Kidney capillary endothelial cell (primary cell): ENCODE measurements at places on chromosomes 13 and 19.

- DNase-seq, result no peak
These were observed 19.6 kb downstream of the RNF6 start for GRCh38 chr13:26202365-26202972.

GRCh38 chr19:5253406-5254110 lies 87.1 kb downstream of the PTPRS start:
- DNase-seq, result no peak

DNA sequence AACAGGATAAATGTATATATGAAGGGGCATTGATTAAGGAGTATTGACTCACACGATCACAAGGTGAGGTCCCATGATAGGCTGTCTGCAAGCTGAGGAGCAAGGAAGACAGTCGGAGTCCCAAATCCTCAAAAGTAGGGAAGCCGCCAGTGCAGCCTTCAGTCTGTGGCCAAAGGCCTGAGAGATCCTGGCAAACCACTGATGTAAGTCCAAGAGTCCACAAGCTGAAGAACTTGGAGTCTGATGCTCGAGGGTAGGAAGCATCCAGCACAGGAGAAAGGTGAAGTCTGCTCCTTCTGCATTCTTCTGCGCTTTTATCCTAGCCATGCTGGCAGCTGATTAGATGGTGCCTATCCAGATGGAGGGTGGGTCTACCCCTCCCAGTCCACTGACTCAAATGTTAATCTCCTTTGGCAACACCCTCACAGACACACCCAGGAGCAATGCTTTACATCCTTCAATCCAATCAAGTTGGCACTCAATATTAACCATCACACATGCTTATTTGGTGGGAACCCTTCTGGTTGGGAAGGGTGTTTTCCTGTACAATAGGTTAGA lies 55.1 kb downstream of the SLAIN1 start:
- no peak for DNase-seq

DNA sequence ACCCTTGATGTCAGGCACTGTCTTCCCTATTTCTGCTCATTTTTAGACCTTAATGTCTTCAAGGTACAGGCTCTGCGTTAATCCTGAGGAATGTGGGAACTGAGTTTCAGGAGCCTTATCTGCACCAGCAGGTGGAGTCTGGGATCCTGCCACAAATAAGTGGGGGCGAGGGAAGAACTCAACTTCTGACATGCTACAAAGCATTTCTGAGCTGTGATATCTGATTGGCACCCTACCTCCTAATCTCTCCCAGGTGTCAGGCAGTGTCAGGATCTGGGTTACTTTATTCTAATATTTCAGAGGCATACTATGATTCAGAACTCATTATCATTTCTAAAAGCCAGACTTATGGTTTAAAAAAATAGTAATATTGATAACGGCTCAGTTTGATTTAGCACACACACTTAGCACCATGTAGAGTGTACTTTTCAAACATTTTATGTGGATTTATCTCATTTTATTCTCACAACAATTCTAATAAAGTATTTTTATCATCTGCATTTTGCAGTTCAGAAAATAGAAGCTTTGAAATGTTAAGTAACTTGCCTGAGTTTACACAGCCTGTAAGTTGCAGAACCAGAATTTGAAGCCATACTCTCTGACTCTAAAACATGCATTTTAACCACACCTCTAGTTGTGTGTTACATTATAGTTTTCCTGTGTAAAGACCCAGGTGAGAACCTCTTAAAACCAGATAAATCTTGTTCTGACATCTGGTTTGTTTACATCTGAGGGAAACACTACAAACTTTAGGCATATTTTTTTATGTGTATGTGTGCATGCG lies 358.6 kb downstream of the TDRD3 start:
- DNase-seq, result no peak

DNA sequence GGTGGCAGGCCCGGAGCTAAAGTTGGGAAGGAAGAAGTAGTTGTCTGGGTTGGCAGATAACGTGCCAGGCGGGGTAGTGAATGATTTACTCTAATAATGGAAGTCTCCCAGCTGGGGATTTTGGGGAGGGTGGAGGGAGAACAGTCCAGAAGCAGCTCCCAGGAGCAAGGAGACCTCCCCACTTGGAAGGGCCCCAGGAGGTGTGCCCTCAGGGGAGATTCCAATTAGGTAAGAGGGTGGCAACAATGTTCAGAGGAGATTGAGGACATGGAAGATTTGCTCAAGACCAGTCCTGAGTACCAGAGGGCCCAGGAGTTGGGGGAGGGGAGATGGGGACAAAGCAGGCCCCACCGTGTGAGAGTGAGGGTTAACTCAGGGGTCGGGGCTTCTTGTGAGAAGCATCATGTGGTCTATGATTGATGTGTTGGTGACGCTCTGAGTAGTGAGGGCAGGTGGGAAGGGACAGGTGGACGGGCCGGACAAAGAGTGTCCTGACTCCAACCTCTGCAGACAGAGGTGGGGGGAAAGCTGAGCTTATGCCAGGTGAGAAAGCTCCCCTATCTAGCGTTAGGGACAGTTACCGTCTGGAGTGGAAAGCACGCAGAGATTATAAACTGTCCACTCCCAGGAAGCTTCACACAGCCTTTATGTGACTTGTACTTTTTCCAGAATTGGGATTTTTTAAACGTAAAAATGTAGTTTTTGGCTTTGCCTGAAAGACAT lies 3.5 kb downstream of the SPINT2 start:
- DNase-seq, result no peak

- peak; percentile 33 for DNase-seq
These were observed 24.4 kb downstream of the SLC25A15 start for GRCh38 chr13:40813667-40814454.

DNA sequence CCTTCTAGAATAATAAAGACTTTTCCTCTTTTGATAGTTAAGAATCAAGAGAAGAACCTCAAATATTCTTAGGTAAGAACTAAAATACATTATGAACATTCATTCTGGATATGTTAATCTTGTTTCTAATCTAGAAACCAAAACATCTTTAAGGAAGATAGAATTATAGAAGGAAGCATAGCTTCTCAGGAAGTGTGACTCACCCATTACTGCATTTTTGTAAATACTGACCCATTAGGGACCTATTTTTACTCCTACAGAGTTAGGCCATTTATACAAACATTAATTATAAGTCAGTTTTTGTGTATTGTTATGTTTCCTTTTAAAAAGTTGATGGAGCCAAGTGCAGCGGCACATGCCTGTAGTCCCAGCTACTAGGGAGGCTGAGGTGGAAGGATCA lies 147.1 kb downstream of the NUFIP1 start:
- DNase-seq, result peak; percentile 31

DNA sequence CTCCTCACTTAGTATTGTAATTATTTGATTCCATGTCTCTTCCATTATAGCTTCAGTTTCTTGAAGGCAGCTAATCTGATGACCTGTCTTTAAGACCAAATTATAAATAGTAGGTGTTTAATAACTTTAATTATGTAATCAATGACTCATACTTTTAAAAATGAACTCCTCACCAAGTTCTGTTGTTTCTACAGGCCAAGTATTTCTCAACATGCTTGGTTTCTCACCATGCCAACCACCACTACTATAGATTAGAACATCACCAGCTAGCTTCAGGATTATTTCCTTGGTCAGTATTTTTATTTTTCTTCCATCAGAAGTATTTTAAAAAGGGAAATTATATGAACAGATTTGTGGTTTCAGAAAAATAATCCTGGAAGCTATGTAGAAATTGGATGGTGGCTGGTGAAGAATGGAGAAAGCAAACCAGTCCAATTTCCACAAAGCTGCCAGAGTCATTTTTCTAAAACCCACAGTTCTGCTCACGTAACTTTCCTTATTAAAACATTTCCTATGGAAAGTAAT lies 237.7 kb upstream of the DACH1 start:
- DNase-seq, result no peak
